ENCODE measurements at places on chromosomes 2 and 18.
A peak's percentile ranks its signal among the peaks of the same experiment; 100 is the strongest.

DNA sequence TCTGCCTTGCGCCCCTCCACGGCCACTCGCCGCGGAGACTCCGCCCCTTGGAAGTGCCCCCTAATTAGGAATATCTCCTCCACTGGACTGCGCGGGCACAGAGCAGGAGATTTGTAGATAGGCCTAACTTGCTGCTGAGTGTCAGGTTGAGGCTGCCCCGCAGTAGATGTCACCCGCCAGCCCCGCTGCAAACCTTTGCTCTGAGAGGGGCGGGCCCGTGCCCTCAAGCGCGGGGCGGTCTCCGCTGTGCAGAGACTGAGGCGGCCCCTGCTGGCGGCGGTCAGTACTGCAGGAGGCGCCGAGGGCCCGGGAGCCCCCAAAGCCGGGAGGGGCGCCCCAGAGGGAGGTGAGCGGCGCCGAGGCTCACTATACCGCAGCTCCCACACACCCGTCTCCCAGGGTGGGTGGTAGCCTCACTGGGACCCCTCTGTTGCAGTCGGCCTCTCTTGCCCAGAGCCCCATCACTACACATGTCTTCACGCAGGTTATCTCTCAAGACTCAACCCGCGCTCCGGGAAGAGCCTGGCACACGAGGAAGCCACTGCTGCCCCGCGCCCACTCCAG lies 2.9 kb upstream of the NEURL3 start:
- no peak for DNase-seq

DNA sequence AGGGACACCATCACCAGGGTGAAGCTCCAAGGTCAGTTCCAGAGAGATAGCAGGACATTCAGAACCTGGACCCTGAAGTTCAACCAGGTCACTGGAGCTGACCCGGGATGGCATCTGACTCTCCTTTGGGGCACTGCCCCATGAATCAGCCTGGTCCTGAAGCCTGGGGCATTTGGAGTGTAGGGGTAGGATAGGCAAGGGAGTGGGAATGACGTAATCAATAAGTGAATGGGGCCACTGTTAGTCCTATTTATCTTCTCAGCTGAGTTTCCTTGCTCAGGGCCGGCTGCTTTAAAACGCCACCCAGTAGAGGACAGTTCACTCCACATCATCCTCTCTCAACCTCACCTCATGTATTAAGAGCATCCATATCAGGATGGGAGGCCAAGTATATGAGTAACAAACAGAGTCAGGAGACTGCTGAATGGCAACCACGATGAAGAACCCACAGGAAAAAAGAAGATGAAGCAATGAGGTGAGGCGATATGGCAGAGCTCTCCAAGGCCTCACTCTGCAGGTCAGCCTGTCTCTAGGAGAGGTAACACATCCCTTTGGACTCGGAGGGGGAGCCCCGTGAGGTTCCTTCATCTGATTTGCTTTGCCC lies 1.8 kb upstream of the RFX8 start:
- DNase-seq, result no peak

DNA sequence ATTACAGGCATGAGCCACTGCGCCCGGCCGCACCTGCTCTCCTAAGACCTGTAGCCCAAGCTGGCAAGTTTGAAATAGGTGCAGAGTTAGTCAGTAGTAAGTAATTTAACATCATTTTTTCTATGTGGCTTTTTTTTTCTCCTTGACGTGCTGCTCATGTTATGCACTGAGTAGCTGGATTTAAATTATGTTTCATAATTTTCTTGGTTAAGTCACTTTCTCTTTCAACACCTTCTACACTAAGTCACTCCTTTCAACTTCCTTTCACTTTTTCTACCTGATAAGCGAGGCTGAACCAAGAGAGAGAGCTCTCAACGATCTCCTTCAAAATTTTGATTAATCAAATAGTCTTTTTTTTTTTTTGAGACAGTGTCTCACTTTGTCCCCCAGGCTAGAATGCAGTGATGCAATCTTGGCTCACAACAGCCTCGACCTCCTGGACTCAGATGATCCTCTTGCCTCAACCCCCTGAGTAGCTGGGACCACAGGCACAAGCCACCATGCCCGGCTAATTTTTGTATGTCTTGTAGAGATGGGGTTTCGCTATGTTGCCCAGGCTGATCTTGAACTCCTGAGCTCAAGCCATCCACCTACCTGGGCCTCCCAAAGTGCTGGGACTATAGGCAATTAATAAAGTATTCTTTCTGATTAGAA lies 13.1 kb downstream of the CASP8 start:
- no peak for DNase-seq

- DNase-seq, result no peak
Observed at GRCh38 chr2:128373451-128374000, 54.9 kb upstream of the HS6ST1 start.

DNA sequence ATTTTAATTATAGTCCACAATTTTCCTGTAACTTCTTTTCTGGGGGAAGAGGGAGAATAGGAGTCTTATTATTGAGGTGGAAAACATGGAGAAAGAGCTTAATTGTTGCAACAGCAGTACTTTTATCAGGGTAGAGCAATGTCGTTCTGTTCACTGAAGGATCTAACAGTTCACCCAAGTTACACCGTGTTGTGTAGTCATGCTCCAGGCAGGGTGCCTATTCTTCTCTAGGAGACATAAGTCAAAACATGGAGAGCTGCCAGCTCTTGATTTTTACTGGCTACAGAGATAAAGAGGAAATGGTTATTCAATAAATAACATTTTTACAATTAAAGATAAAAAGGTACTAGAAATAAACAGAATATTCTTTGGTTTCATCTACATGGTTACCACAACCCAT lies 594.3 kb upstream of the NETO1 start:
- peak; percentile 4 for DNase-seq

DNA sequence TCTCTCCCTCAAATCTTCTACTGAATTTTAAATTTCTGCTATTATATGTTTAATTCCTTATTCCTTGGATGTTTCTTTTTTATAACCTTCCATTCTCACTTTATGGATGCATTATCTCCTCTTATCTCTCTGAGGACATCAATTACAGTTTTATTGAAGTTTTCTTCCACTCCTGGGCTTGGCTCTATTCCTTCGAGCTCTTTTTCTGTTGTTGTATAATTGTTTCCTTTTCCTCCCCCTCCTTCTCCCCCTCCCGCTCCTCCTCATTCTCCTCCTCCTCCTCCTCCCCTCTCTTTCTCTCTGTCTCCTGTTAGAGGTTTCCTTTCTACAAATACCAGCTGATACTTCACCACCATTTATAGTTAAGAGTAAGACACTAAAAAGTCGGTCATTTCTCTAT lies 209.8 kb downstream of the ZBTB7C start:
- no peak for DNase-seq

- no peak for DNase-seq
Observed at GRCh38 chr18:44979748-44980147, 299.1 kb downstream of the SETBP1 start.

DNA sequence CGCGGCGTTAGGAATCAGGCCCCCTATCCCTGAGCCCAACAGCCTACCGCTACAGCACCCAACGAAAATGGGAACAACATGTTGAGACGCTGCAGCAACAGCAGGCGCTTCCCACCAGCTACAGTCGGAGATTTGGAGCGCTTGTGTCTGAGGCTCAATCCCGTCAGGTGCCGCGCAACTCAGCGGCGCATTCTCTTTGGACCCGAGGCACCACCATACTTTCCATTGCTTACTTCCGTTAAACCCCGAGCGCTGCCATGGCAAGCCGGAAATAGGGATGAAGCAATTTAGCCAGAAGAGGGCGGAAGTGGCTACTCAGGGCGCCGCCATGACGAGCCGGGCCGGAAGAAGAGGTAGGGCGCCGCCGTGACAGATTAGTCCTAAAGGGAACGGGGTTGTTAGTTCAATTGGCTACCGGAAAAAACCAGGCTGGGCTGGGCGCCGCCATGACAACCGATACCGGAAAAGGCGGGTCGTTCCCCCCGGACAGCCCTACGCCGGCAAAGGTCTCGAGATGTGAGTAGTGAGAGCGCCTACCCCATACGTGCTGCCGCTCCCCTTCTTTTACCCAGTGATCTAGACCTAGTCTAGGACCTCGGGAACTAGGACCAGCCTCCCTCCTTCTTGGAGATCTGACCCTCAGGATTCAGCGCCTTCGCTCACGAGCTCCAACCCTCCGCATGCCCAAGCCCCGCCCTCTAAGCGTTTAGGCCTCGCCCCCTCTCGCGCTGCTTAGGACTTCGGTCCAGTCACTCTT lies at the start of gene CHCHD5:
TSS of gene CHCHD5 (plus strand) at position 476 of the 757 bp plus-strand sequence. CDS start at position 515, 39 bp downstream.
- peak; percentile 95 for DNase-seq

- DNase-seq, result peak; percentile 73
Observed at GRCh38 chr18:10376731-10377130, 77.7 kb upstream of the APCDD1 start.

GRCh38 chr18:38116716-38117115 lies 551.1 kb upstream of the CELF4 start:
- no peak for DNase-seq

DNA sequence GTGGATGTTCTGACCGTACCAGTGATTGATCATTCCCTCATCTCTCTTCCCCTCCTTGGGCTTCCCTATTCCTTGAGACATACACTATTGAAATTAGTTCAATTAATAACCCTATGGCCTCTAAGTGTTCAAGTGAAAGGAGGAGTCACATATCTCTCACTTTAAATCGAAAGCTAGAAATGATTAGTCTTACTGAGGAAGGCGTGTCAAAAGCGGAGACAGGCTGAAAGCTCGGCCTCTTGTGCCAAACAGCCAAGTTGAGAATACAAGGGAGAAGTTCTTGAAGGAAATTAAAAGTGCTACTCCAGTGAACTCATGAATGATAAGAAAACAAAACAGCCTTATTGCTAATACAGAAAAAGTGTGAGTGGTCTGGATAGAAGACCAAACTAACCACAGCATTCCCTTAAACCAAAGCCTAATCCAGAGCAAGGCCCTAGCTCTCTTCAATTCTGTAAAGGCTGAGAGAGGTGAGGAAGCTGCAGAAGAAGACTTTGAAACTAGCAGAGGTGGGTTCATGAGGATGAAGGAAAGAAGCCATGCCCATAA lies 144.4 kb upstream of the LYPD6 start:
- no peak for DNase-seq

DNA sequence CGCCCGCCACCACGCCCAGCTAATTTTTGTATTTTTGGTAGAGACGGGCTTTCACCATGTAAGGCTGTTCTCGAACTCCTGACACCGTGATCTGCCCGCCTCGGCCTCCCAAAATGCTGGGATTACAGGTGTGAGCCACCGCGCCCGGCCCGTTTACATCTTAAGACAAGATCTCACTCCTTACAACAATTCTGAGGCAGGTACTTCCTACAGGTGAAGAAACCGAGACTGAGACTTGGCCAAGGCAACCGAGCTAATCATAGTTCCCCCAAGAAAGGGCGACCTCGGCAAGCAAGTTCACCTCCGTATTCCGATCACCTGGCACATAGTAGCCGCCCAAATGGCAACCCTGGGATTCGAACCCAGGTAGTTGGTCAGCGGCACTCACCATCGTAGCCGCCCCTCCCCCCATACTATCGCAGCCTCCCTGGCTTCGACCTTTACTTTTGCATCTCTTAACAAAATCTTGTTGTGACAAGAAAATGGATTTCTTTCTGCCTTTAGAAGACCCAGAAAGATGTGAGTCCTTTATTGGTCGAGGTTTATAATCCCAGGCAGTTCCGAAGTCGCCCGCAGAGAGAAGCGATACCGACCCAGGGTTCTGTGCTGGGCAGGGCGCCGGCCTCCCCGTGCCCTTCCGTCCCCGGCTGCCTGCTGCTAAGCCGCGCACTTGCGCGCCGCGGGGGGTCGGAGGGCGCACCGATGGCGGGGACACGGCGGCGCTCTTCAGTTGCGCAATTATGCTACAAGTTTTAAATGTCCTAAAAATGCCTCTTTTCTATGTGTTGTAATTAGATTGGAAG lies 1.1 kb upstream of the FZD5 start:
- DNase-seq, result no peak
